ENCODE measurements at places on chromosomes 16 and 17.

DNA sequence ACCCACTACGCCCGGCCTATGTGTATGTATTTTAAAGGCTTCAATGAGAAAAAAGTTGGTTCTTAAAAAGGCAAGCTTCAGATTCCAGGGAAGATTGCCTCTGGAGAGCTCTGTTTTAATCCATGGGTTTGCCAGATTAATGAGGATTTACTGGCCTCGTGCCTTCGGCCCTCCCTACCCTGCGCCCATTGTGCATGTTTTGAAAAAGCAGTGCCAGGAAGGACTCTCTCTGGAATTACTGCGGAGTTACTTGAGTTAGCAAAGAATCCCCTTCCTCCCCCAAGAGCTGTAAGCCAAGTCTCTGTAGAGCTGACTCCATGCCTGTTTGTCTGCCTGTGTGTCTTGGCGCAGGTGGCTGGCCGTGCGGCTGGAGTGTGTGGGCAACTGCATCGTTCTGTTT is 98.9 kb downstream of the ABCC6 start:
- no peak for DNase-seq

- DNase-seq = peak; percentile 72
These were observed 17.7 kb downstream of the SGCA start for GRCh38 chr17:50183421-50183994.

DNA sequence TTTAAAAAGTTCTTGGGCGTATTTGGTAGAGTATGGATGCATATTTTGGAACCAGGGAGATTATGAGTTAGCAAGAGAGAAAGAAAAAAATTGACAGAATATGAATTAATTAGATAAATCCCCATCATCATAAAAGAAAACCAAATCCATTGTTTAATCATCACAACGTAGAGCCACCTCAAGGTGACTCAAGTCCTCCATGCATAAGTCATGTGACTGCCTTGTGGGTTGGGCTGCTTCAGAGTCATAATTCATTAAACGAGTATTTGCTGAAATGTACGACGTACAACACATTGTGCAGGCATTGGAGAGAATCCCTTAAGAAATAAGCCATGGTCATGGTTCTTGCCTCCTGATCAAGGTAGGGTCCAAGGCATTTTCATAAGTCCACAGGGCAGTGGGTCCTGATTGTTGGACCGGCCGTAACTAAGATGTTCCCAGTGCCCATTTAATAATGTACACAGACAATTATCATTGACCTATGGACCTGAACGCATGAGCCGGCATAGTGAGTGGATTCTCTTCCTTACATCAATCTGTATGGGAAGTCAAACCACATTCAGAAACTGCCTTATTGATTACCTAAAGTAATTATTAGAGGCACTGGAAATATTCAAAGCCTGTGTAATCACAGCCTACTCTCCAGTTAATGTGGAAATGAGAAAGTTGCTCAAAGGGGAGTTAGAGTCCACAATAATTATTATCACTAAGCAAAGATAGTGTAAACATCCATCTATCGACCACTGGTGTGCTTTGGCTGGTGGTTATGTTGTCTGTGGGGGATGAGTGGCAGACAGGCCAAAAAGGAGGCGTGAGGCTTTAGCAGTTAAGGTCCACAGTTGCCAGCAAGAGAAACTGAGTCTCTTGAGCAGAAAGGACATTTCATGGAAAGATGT is 165.4 kb downstream of the PITPNC1 start:
- no peak for DNase-seq

- peak; percentile 84 for DNase-seq
These were observed 76.4 kb downstream of the KCNJ12 start for GRCh38 chr17:21452377-21453143.
